Dermis blood vessel endothelial cell (primary cell): ENCODE measurements at places on chromosomes 5 and 9. TPM values are rescaled to one million over a fixed set of nuclear protein-coding genes. Genes with fewer than 3 reads are reported as not detected.

GABRA1 gene
- not detected in 2 replicates for total RNA-seq

TMEM174 gene
- total RNA-seq: not detected in 2 replicates

- no peak for DNase-seq
Observed at GRCh38 chr5:130227699-130228098, 323.4 kb downstream of the CHSY3 start.

DNA sequence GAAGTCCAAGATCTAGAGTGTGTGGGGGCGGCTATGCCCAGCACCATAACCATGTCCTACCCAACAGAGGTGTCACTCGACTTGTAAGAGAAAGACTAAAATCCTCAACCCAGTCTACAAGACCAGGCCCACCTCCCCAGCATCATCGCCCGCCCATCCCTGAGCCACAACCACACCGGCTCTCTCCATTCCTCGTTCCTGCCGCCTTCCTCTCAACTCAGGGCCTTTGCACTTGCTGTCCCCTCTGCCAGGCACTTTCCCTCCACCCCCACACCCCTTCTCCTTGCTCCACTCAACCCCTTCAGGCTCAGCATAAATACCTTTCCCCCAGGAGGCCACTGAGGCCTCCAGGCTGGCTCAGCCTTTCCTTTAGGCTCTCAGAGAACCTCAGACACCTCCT lies 69.3 kb downstream of the PAX5 start:
- no peak for DNase-seq

DNA sequence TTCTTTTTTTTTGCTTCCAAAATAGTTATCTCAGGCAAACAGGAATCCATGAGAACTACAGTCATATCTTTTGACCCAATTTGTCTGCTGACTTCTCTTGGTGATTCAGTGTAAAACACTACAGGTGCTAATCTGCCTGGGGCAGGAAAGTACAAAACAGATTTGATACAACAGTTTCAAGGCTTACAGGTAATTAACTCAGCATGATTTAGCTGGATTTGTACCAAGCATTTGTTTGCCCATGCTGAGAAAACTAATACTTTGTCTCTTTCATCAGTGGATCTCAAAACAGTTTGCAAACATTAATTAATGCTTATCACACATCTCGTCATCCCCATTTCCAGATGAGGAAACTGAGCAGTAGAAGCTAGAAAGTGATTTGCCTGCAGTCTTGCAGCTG lies 312.5 kb upstream of the SEMA6A start:
- no peak for DNase-seq

- no peak for DNase-seq
Observed at GRCh38 chr9:90839183-90839728, 37.6 kb downstream of the SYK start.

GRCh38 chr9:97411440-97411788 lies 482 bp upstream of the TDRD7 start:
- no peak for DNase-seq
